HFFc6 (cell line): ENCODE measurements at places on chromosomes 7 and 10. TPM values are rescaled to one million over a fixed set of nuclear protein-coding genes. Genes with fewer than 3 reads are reported as not detected.

The OR9A2 gene
- not detected in 3 replicates for total RNA-seq

DNA sequence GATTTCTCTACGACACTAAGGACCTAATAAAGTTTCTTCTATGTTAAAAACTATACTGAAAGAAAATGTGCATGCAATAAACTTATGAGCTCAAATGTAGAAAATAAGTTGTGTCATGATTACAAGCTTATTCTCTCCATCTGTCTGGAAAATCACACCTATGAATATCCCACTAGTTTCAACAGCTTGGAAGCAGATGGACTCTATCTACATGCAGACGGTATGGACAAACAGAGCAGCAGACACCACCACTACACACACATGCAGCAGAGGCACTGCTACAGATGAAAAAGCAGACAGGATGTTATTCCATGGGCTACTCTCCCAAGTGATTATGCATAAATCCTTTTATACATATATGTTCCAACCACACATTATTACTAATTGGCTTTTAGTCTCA is 123.4 kb upstream of the TARP start:
- DNase-seq = no peak
- H3K4me3 ChIP-seq = no peak overlapping the region

GRCh38 chr7:157020514-157021070 is 10.1 kb upstream of the MNX1 start:
- H3K27me3 ChIP-seq = peaks cover 72% of the 10 kb centered on the region
- no peaks in the 10 kb centered on the region for H3K4me1 ChIP-seq
- DNase-seq = no peak
- no peaks in the 10 kb centered on the region for H3K36me3 ChIP-seq
- H3K4me3 ChIP-seq = no peak overlapping the region

- peaks cover 42% of the 10 kb centered on the region for H3K27me3 ChIP-seq
- no peaks in the 10 kb centered on the region for H3K4me1 ChIP-seq
- H3K27ac ChIP-seq = no peak overlapping the region
- DNase-seq = no peak
- no peak overlapping the region for H3K4me3 ChIP-seq
- no peaks in the 10 kb centered on the region for H3K36me3 ChIP-seq
Measured at GRCh38 chr10:48944171-48944570, 4.5 kb upstream of the LRRC18 start.

DNA sequence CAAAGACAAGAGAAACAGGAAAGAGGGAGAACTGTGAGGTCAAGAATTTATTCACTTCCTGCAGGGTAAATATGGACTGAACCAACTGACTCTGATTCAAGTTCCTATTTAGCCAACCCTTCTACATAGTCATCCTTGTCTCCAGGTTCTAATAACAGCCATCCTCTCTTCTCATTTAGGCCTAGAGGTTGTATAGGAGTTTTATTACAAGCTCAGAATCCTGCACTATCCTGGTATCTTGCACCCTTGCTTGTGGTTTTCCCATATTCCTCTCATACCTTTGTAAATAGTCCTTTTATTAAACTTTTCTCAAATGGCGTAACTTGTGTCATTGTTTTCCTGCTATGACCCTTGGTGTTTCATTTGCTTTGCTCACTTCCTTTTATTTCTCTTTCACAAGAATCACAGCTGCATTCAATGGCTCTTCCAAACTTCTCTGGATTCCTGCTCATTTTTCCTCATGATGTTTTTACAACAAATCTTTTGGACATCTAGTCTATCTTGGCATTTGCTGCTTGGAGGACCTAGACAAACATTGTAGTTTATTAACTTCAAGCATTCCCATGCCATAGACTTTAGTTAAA is 12.4 kb upstream of the OR2A5 start:
- no peak overlapping the region for H3K27ac ChIP-seq
- no peak for DNase-seq
- peaks cover 7% of the 10 kb centered on the region; the same call in 1 of the 2 replicates for H3K4me1 ChIP-seq
- H3K36me3 ChIP-seq = no peaks in the 10 kb centered on the region
- no peak overlapping the region for H3K4me3 ChIP-seq
- H3K27me3 ChIP-seq = peaks cover 2% of the 10 kb centered on the region; the same call in 1 of the 2 replicates

DNA sequence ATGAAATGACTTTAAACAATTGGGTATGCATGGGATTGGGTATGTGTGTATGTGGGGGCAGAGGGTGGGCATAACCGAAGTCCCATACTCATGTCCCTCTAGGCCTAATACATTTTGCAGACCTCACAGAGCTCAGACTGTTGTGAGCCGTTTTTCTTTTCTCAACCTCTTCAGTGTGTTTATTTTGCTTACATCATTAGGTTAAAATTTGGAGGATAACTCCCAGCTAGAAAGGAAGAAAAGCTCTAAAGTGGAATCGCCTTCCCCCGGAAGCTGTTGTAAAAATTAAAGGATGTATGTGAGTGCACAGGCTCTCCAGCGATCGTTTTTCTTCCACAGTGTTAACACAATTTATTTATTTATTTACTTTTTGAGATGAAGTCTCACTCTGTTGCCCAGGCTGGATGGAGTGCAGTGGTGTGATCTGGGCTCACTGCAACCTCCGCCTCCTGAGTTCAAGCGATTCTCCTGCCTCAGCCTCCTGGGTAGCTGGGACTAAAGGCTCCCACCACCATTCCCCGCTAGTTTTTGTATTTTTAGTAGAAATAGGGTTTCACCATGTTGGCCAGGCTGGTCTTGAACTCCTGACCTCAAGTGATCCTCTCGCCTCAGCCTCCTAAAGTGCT is 1.5 kb upstream of the H2AZ2 start:
- no peak for DNase-seq
- H3K4me1 ChIP-seq = peaks cover 46% of the 10 kb centered on the region
- no peaks in the 10 kb centered on the region for H3K27me3 ChIP-seq
- peak overlapping the region; percentile 97 for H3K27ac ChIP-seq
